ENCODE measurements at places on chromosomes 11 and 22.

GRCh38 chr11:15800111-15800800 lies 556.1 kb downstream of the SOX6 start:
- DNase-seq, result no peak

GRCh38 chr22:37904572-37905533 lies 1.2 kb upstream of the MICALL1 start:
- DNase-seq, result no peak

DNA sequence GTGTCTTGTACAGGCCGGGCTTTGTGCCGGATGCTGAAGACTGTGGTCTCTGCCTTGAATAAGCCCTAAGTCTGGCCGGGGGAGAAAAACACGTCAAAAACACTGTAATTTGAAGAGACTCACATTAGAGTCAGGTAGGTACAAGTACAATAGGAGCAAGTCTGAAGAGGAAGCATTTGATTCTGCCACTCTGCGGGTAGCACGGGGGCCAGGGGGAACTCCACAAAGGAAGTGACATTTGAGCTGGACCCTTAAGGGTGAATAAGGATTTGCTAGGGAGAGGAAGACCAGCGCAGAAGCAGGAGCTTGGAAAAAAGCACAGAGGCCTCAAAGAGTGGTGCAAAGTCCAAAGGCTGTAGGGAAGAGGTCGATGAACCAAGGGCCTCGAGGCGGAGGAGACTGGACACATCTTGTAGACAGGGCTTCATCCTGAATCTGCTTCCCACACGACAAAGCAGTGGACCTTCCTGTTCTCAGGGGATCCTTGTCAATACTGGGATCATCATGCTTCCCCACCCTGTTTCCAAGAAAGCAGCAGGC lies 38.7 kb downstream of the BUD13 start:
- no peak for DNase-seq

- no peak for DNase-seq
Measured at GRCh38 chr22:20554824-20555223, 47.4 kb downstream of the MED15 start.

GRCh38 chr22:17257121-17258001 lies 38.1 kb upstream of the ADA2 start:
- no peak for DNase-seq

GRCh38 chr11:96905143-96905542 lies 515.3 kb downstream of the JRKL start:
- no peak for DNase-seq

DNA sequence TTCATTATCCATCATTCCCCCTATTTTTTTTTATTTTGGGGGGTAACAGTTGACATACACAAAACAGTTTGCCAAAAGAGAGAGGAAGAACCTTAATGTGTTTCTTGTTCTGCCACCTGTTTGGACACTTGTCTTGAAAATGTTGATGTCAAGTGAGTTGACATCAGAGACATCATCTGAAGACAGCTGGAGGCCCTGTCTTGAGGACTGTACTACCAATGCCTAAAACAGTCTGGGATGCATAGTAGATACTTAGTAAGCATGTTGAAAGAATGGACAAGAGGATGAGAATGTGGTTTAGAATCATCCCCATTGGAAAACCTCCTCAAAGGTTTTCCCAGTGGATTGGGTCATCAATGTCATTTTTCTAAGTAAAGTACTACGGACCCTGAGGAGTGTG lies 2.4 kb upstream of the ARHGEF12 start:
- DNase-seq, result no peak

GRCh38 chr22:49211176-49211575 lies 616.5 kb downstream of the BRD1 start:
- DNase-seq, result no peak

- DNase-seq, result no peak
Measured at GRCh38 chr11:68379206-68379605, 66.8 kb downstream of the LRP5 start.
